ENCODE measurements at places on chromosomes 2 and 18.

- DNase-seq, result no peak
These were observed 49.1 kb upstream of the DOCK10 start for GRCh38 chr2:225091336-225091735.

DNA sequence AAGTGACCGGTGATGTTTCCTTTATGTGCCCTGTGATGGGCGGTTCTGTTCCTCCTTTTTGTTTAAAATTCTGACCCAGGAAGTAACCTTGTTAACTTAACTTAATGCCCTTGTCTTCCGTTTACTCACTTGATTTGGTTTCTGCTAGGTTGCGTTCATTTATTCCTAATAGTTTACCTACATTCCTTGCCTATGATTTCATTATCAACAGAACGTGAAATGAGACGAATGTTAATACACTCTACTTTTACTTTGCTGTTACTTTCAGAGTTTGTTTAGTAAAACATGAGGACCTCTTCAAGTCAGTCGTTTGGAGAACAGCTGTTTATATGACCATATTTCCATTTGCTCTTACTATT is 638 bp downstream of the CEP192 start:
- DNase-seq, result no peak

DNA sequence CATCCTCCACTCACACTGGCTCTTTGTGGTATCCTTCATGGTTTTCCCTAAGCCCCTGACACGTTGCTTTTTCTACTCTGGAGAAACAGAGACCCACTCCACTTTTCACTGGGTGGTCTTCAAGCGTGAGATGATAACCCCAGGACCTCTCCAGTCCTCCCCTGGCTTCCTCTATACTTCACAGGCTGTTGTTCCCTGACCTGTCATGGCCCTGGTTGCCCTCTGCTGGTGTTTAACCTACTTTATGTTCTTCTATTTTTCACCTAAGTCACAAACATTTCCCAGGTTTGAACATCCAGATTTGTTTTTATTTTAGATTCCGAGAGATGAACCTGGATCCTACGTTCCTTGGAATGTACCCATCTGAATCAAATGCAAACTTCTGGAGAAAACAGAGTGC is 84.5 kb downstream of the AOX1 start:
- DNase-seq, result no peak

DNA sequence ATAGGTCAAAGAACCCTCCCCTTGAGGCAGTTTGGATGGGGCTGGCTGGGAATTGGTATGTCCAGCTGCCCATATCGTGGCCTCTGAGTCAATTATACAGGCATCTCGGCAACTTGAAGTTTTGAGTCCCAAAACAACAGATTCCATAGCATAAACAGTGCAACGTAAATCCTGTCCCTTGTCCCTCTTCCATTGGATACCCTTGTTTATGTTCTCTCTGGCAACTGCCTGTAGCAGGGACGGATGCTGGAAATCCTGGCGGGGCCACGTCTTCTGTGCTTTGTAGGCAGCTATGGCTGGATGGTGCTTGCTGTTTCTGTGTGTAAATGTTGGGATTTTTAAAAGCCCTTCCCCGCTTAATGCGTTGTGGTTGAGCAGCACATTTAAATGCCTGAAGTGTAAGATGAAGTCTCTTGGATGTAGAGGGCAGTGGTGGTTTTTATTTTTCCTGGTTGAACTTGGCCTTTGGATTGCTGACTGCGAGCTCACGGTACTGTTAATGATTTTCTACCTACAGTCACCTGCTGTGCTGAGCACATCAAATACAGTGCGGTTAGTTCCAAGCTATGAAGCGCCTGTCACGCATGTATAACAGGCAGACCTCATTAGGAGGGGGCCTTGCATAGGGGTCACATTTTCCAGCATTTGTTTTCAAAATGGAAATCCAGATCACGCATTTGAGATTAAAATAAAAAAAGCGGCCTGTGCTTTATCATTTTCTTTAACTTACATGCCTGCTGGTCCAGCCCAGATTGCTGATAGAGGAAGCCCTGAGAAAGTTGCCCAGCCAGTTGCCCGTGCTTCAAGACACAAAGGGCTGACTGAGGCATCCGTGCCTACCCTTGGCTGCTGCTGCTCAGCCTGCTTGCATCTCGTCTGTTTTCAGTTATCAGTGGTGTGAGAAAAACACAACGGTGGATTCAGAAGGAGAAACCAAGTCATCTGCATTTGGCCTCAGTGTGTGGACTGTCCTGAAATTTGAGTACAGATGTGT is 84.7 kb downstream of the NEDD4L start:
- DNase-seq, result no peak

DNA sequence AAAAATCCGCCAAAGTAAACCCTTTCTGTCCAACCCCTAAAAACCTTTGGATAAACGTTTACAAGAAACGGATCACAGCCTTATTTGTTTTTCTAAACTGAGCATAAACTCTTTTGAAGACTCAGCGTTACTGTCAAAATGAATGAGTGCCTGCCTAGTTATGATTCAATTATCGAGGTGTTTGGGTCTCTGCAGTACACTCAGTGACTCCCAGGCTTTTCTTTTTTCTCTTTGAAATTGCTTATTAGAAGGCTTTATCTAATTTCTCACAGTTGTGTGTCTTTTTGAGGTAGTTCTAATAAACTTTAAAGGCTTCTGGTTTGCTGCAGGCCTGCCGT is 663 bp downstream of the RHBDD1 start:
- DNase-seq, result no peak

- no peak for DNase-seq
These were observed 22.6 kb downstream of the ADD2 start for GRCh38 chr2:70745276-70745825.

DNA sequence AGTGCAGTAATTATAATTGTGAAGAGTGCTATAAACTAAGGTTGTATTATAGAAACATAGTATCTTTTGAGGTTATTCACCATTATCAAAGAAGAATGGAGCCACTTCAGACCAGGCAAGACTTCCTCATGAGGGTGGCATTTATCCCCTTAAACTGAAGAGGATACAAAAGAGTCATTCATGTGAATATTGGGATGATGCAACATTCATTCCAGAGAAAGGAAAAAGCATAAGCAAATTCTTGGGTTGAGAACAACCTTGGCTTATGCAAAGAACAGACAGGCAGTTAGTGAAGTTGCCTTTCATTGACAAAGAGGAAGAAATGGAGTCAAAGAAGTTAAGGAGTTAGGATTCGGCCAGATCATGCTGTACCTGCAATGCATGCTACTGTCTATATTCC is 682.5 kb downstream of the MBD2 start:
- no peak for DNase-seq

DNA sequence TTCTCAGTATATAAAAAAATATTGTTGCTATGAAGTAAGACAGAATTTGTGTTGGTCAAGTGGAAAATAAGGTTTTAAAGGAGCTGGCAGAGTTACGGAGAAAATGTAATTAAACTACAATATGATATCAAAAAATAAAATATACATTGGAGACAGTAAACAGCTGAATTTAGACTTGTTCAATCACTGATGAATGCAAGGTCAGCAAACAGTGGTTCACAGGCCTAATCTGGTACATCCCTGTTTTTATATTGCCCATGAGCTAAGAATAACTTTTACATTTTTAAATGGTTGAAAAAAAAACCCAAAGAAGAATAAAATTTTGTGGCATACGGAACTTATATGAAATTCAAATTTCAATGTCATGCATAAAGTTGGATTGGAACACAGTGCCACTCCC is 131.0 kb upstream of the TRIB2 start:
- DNase-seq, result no peak

All from putamen (tissue), 1 donor.